Urinary bladder (tissue), 4 donors: ENCODE measurements at places on chromosomes 1 and 21. TPM values are rescaled to one million over a fixed set of nuclear protein-coding genes. Genes with fewer than 3 reads are reported as not detected.

DNA sequence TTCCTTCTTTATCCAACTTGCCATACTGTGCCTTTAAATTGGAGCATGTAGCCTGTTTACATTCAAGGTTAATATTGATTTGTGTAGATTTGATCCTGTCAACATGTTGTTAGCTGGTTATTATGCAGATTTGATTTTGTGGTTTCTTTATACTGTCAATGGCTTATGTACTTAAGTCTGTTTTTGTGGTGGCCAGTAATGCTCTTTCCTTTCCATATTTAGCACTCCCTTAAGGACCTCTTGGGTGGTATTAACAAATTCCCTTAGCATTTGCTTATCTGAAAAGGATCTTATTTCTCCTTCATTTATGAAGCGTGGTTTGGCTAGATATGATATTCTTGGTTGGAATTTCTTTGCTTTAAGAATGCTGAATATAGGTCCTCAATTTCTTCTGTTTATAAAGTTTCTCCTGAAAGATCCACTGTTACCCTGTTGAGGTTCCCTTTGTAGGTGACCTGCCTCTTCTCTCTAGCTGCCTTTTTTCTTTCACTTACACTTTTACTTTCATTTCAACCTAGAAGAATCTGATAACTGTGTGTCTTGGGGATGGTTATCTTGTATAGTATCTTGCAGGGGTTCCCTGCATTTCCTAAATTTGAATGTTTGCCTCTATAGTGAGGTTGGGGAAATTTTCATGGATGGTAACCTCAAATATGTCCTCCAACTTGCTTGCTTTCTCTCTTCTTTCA is 86.9 kb upstream of the NEGR1 start:
- no peak for DNase-seq

- no peak for DNase-seq
Measured at GRCh38 chr21:41932576-41933312, 21.1 kb downstream of the C2CD2 start.

DNA sequence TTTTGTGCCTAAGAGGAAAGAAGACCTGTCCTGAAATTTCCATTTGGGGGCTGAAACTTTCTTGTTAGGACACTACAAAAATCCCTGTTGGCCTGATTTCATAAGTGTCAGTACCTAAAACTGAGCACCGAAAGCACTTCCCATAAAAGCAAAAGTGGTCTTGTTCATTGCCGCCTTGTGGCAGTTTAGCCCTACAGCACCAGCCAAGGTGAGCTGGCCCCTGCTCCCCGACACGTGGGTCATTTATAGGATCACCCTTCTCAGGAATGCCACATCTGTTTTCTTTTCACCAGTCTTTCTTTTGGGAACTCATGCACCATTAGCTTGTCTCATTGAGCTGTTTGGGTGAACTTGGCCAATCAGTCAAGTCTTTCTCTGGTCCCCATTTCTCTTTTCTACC is 155.8 kb upstream of the KAZN start:
- DNase-seq = no peak

B3GALT5 gene
- 2.0 TPM for total RNA-seq

DNA sequence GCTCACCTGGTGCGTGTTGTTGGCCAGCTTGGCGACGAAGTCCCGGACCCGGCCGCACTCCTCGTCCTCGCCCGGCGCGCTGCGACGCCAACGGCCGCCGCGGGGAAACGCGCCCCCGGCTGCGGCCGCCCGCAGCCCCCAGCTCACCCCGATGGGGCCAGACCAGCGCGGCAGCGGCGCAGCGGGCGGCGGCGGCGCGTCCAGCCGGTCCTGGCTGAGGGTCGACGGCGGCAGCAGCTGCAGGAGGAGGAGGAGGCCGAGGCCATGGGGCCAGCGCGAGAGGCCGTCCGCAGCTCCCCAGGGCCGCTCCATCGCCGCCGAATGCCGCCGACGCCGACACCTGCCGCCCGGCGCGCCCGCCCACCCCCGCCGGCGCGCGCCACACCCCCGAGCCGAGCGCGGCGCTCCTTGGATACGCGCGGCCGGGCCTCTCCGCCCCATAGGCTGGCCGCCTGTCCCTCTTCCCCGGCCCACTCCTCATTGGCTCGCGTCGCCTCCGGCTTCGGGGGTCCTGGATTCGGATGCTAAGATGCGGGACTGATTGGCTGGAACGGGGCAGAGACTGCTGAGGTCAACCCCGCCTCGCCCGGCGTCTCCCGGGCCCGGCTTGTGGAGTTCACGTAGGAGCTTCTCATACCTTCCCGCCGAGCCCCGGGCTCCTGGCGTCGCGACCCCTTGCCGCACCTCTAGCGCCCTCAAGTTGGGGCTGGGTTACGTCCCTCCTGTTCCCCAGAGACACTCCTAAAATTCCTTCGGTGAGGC is at the start of gene SORT1:
TSS of gene SORT1 (minus strand) at position 338 of the 762 bp plus-strand sequence. CDS start at position 312, 26 bp downstream.
- DNase-seq = peak; percentile 74

DNA sequence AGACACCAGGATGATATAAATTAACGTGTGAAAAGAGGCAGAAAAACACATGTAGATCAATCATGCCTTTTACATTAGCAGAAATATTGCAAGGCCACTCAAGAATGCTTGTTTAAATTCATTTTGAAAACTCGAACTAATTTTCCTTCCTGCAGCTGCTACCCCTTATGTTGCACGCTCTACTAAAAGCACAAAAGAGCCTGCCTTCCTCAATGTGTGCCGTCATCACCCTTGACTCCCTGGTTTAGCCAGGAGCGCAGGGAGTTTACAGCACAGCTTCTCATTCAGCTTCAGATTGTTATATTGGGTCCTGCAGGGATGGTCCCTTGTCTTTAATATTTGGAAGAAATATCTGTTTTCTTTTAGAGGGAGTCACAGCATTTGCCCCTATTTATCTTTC is 10.1 kb upstream of the ST6GALNAC5 start:
- no peak for DNase-seq

RBM11 gene
- total RNA-seq = 0.85 TPM
